ENCODE measurements at places on chromosomes 16 and 17.

GRCh38 chr16:4918781-4919251 is 18.1 kb downstream of the PPL start:
- no peak for DNase-seq

DNA sequence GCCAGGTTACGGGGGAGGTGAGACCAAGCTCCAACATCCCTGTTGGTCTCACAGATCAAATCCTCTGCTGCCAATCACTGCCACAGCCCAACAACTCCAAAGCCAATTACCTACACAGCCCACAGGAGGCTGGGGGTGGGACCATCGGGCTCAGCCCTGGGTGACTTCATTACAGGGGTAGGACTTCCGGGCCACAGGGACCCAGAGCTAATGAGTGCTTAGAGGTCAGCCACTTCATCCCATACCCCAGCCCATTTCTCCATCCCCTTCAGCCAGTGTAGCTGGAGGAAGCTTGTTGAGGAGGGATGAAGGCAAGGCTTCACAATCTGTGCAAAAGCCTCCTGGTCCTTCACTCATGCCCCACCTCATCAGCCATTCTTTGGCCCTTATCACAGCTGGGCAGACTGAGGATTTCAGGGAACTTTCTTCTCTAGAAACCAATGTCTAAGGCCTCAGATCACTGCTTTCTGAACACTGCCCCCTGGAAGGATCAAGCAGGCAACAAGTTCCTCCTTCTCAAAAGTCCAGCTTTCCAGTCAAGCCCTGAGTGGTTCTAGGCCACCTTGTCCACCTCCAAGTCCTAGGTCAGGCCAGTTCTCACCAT is 5.8 kb downstream of the FOXN1 start:
- DNase-seq, result no peak

- DNase-seq, result no peak
Measured at GRCh38 chr17:57293077-57293476, 36.8 kb downstream of the MSI2 start.

GRCh38 chr16:26963109-26963508 is 103.6 kb upstream of the C16orf82 start:
- DNase-seq, result peak; percentile 16

DNA sequence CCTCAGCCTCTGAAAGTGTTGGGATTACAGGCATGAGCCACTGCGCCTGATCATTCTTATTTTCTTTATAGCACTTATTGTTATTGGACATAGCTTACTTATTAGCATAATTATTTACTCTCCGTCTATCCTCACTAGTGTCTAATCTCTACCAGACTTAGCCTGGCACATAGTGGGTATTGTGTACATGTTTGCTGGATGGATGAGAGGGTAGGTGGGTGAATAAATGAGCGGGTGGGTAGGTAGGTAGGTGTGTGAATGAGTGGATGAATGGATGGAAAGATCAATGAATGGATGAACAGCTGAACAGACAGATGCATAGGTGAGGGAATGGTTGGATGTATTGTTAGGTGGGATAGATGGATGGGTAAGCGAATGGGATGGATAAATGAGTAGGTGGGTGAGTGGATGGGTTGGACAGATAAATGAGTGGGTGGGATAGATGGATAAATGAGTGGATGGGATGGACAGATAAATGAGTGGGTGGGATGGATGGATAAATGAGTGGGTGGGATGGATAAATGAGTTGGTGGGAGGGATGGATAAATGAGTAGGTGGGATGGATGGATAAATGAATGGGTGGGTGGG is 51.9 kb downstream of the ABCC6 start:
- no peak for DNase-seq

DNA sequence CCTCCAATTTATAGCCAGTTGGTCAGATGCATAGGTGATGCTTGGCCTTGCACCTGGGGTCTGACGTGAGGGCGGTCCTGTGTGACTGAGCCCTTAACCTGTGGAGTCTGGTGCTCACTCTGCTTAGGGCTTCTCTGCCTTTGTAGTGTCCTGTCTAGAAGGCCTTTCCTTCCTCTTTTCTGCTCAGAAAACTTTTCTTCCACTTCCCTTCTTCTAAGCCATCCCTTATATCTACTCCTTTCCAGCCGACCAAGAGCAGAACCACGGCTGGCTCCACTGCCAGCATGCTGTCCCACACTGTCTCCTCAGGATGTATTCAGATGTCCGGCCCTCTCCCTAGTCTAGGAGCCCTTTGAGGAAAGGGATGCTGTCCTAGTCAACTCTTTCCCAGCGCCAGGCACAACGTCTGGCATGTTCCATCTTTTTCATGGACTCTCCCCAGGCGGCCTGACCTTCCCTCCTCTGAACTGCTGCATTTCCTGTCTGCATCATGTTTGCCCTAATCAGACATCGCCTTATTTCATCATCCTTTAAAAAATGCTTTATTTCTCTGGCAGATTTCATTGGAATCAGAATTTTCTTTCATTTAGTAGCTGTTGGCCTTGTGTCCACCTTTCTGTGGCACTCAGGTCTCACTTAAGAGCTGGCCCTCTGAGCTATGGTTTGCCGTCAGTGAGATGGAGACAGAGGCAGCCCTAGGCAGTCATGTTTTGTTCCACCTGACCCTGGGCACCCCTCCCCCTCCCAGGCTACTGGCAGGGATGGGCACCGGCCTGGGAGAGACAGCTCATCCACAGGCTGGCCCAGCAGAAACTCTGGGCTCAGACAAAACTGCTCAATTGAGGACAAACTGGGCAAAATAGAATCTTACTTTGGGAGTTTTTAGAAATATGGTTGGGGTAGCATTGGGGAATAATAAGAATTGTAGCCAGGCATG is 15.5 kb upstream of the BRCA1 start:
- no peak for DNase-seq

GRCh38 chr17:30788918-30789317 is 35.6 kb downstream of the CRLF3 start:
- DNase-seq, result no peak

DNA sequence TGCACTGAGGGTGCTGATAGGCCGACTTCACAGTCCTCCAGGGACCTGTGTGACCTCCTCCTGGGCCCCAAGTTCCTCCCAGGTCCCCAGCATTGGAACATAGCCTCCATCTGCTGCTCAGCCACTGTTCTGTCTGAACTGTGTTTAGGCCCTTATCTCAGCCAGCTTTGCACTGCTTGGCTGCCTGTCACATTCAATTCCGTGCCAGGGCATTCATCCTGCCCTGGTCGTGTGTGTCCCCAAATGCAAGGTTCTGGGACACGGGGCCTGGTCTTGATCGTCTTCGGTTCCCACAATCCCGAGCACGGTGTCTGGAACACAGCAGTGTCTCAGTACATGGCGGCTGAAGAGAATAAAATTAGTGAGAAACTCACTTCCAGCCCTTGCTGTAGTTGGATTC is 69.9 kb upstream of the NFAT5 start:
- no peak for DNase-seq

DNA sequence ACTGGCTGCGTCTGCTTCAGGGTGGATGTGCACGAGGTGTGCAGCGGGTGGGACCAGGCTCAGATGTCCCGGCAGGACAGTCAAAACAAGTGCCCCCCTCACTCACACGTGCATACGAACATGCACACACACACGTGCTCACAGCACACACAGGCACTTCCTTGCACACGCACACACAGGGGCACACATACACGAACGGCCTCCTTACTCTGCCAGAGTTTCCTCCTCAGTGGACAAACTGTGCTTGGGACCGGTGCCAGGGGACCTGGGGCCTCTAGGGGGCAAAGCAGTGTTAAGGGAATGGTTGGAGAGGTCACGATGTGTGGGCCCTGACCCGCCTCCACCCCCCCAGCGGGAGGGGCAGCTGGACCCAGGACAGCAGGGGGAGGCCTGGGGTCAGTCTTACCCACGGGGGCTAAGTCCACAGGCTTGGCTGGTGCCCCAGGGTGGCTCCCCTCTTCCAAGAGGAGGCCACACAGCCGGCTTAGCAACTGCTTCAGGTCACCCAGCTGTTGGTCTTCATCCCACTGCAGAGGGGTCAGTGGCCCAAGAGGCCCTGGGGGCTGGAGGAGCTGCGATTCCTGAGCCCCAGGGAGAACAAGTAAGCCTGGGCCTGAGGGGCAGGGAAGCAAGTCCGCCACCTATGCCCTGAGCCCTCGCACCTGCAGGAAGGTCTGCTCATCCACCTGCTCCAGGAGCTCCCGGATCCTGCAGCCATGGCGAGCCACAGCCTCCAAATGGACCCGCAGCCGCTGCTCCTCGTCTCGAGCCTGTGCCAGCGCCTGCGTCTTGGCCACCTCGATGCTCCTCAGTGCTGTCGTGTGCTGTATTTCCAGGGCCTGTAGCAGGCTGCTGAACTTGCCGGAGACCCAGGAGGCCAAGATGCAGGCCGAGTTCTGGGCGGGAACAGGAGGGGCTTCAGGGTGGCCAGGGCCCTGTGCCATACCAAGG is 4.9 kb downstream of the TRIM65 start:
- no peak for DNase-seq

DNA sequence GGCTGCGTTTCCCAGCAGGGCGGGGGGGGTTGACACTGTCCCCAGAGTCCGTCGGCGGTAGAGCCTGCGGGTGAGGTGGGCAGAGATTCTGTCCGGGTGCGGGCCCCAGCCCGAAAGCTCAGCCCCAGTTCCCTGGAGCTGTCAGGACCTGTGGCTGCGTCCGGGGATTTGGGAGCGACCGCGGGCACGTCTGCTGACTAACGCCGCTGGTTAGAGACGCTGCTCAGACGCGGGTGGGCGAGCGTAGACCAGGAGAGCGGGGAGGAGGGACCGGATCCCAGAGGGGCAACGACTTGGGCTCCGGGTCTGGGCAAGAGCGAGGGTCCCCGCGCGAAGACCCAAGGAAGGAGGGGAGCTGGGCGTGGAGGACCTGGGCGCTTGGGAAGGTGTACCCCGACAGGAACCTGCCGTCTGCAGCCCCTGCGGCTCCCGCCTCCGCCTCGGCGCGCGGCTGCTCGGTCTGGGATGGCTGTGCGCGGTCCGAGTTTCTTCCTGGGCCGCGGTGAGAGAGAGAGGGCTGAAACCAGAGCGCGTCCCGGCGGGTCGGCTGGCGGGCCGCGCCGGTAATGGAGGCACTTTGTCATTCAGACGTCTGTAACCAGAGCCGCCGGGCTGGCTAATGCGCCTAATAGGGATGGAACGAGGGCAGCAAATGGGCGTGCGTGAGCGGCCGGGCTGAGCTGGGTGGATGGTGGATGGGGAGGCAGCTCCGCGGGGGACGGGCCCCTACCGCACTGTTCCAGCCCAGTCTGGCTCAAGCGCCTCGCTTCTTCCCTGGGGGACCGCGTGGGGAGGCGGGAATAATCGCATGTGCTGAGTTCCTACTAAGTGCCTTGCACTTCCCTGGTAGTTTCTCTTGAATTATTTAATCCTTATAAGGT is 2.3 kb downstream of the NGFR start:
- DNase-seq, result peak; percentile 19

- no peak for DNase-seq
Measured at GRCh38 chr17:71677439-71677838, 443.4 kb upstream of the SOX9 start.

- DNase-seq, result no peak
Measured at GRCh38 chr17:28957277-28957991, 6.1 kb upstream of the PHF12 start.

DNA sequence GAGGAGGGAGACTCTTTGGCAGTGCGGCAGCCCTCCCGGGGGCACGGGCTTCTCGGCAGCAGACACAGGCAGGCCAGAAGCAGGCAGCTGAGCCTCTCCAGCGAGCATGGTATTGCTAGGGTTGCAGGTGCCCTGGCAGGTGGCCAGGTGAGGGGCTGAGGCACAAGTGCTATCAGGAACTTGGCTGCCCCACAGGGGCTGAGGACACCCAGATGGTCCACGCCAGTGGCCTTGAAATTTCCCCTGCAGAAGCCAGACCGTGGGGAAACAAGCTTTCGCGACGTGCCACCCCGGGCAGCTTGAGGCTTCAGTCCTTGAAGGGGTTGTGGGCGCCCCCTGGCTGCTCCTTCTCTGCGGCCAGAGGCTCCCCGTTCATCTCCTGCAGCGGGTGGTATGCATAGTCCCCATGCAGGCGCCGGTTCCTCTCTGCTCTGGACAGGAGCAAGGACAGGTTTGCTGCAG is 8.5 kb downstream of the NAGPA start:
- DNase-seq, result no peak

DNA sequence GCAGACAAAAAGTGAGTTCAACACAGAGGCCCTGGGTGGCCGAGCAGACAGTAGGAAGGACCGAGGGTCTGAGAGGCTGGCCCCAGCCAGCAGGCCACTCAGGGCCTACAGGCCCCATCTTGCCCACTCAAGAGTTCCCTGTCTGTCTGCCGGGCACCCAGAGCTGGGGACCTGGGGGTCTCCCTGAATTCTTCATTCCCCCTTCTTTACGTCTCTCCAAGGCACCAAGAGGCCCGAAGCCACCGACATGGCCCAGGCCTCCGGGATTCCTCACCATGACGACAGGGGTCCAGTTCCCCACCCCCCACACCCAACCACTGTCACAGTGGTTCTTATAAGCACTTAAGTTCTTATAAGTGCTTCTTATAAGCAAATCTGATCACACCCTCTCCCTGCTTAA is 49.2 kb downstream of the NOS2 start:
- DNase-seq, result no peak

DNA sequence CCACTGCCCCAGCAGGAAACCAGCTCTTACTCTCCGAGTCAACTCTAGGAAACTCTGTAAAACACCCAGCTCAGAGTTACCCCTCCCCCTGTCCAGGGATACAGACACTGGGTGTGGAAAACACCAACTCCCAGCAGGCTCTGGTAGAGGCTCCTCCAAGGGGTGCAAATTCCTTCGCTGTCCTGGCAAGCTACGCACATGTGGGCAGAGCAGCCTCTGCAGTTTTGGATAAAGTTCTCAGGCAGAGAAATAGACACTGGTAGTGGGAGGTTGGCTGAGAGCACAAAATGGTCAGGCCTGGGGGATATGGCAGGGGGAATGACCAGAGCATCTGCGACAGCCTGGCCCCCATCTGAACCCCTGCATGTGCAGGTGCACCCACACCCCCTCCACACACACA is 146.9 kb upstream of the SDK2 start:
- DNase-seq, result no peak

- DNase-seq, result no peak
Measured at GRCh38 chr17:52648995-52649394, 490.5 kb upstream of the CA10 start.

GRCh38 chr16:49639739-49640431 is 216.0 kb downstream of the ZNF423 start:
- no peak for DNase-seq

GRCh38 chr17:78665952-78666920 is 89.0 kb upstream of the DNAH17 start:
- DNase-seq, result peak; percentile 44

GRCh38 chr17:79555543-79555942 is 55.3 kb downstream of the RBFOX3 start:
- DNase-seq, result peak; percentile 14

DNA sequence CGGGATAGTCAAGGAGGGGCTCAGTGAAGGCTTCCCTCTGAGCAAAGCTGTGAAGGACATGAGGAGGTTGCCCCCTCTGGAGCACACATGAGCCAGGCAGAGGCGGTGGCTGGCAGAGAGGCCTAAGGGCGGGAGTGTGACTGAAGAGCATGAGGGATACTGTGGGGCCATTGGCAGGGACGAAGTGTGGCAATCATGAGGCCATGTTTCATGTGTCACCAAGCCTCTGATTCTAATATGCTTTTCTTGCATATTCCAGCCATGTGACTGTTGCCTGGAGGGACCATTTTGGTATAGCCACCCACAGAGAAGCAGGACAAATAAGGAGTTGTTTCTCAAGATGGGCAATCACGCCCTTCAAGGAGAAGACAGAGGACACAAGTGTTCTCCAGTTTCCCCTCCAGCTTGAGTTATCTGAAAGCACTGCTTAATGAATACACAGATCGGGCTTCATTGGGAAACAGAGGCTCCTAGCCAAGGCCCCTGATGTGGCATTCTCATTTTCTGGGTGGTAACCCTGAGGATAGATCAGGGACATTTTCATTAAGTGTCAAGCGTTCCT is 68.0 kb downstream of the AKAP1 start:
- no peak for DNase-seq

- DNase-seq, result no peak
Measured at GRCh38 chr16:85112364-85112763, at the start of gene CIBAR2. CIBAR2 (minus strand) TSS chr16:85112472; CDS start chr16:85112352, 120 bp downstream.

GRCh38 chr17:17628388-17629008 is 37.0 kb upstream of the PEMT start:
- DNase-seq, result peak; percentile 11
